ENCODE measurements at places on chromosomes 2 and 18. TPM values are rescaled to one million over a fixed set of nuclear protein-coding genes. Genes with fewer than 3 reads are reported as not detected.

GRCh38 chr2:112155331-112156151, 17.4 kb downstream of the FBLN7 start:
- H3K36me3 ChIP-seq = no peaks in the 10 kb centered on the region
- no peaks in the 10 kb centered on the region for H3K27me3 ChIP-seq
- H3K4me3 ChIP-seq = no peak overlapping the region
- no peak overlapping the region for H3K27ac ChIP-seq
- no peak for DNase-seq
- H3K4me1 ChIP-seq = no peaks in the 10 kb centered on the region

SLC11A1 gene
- 122 TPM for total RNA-seq

UGT1A8 gene
- not detected for total RNA-seq

MOGAT1 gene
- not detected for total RNA-seq

FEV gene
- total RNA-seq = not detected

- H3K27me3 ChIP-seq = no peaks in the 10 kb centered on the region
- no peak overlapping the region for H3K27ac ChIP-seq
- no peak for DNase-seq
- H3K4me1 ChIP-seq = no peaks in the 10 kb centered on the region
- H3K36me3 ChIP-seq = no peaks in the 10 kb centered on the region
These were observed 181.5 kb upstream of the ITGA4 start for GRCh38 chr2:181275643-181276070.

DNA sequence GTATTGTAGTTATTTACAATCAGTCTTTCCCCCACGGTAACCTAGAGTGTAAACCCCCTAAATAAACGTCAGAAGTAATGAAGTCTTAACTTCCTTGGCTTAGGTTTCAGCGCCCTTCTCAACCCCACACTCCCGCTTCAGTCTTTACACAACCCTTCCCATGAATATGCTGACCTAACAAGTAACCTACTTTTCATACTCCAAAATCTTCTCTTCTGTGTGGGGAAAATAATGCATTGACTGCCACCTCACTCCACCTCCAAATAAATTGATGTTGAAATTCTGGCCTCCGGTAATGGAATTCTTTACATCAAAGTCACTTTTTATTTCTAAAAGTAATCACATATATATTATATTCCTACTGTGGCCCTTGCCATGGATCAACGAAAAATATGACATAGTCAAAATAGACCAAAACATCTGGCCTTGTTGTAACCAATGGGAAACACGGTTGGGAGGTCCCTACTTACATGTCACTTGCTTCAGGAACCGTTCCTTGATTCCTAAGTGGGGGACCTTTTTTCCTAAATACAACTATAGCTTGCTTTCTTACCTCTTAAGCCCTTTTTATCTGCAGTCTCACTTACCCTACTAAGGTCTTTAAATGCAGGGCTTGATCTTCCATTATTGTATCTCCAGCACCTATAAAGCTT, 961 bp downstream of the GEN1 start:
- no peaks in the 10 kb centered on the region for H3K27me3 ChIP-seq
- H3K4me1 ChIP-seq = peaks cover 22% of the 10 kb centered on the region
- peak overlapping the region; percentile 89 for H3K4me3 ChIP-seq
- H3K36me3 ChIP-seq = no peaks in the 10 kb centered on the region
- DNase-seq = no peak

MYO5B gene
- total RNA-seq = 8.3 TPM

- no peak for DNase-seq
- no peak overlapping the region for H3K4me3 ChIP-seq
- no peak overlapping the region for H3K27ac ChIP-seq
- H3K36me3 ChIP-seq = no peaks in the 10 kb centered on the region
- no peaks in the 10 kb centered on the region for H3K27me3 ChIP-seq
These were observed 498.3 kb downstream of the RIT2 start for GRCh38 chr18:42617221-42617620.

C2orf66 gene
- total RNA-seq = not detected

GRCh38 chr18:72233106-72233505, 311.0 kb downstream of the CBLN2 start:
- DNase-seq = no peak
- no peaks in the 10 kb centered on the region for H3K4me1 ChIP-seq
- no peak overlapping the region for H3K4me3 ChIP-seq
- no peak overlapping the region for H3K27ac ChIP-seq
- no peaks in the 10 kb centered on the region for H3K27me3 ChIP-seq

DNA sequence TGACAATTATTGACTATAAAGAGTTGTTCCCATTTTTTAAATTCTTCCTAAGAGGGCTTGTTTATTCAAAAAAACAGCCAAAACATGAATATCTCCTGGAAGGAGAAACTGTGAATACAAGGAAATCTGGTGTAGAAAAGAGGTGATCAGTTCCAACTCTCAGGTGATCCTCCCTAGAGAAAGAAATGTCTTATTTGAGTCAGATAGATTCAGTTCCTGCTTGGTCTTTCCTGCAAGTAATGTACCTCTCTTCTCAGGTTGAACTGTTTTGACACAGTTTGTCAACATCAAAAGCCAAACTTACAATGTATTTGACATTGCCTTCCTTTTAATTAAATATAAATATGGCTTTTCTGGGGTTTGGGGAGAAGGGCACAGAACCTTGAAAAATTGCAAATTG, 567.4 kb downstream of the ARHGAP15 start:
- no peaks in the 10 kb centered on the region for H3K27me3 ChIP-seq
- no peak overlapping the region for H3K4me3 ChIP-seq
- peaks cover 25% of the 10 kb centered on the region for H3K4me1 ChIP-seq
- H3K36me3 ChIP-seq = no peaks in the 10 kb centered on the region
- H3K27ac ChIP-seq = no peak overlapping the region
- no peak for DNase-seq

AQP12A gene
- not detected for total RNA-seq

- DNase-seq = no peak
- no peak overlapping the region for H3K27ac ChIP-seq
- H3K36me3 ChIP-seq = no peaks in the 10 kb centered on the region
- no peaks in the 10 kb centered on the region for H3K4me1 ChIP-seq
- no peaks in the 10 kb centered on the region for H3K27me3 ChIP-seq
- H3K4me3 ChIP-seq = no peak overlapping the region
These were observed 56.8 kb downstream of the BIN1 start for GRCh38 chr2:127049927-127050802.

ACOXL gene
- not detected for total RNA-seq

- H3K27ac ChIP-seq = peak overlapping the region; percentile 70
- H3K27me3 ChIP-seq = no peaks in the 10 kb centered on the region
- peaks cover 21% of the 10 kb centered on the region for H3K4me1 ChIP-seq
- DNase-seq = no peak
- H3K36me3 ChIP-seq = no peaks in the 10 kb centered on the region
These were observed 405 bp downstream of the SOS1 start for GRCh38 chr2:39120521-39120770.

DNA sequence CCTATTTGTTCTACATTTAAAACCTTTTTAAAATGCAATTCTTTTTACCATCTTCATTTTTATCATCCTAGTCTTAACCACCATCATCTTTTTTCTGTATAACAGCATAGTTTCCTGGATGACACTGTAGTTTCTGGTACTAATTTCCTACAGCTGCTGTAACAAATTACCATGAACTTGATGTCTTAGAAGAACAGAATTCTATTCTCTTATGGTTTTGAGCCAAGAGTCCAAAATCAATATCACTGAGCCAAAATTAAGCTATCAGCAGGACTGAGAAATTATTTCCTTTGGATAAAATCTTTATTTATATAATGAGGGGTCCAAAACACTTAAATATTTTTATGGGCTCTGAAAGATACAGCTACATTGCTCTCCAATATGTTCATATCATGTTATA, 539.3 kb downstream of the METTL4 start:
- DNase-seq = no peak
- no peaks in the 10 kb centered on the region for H3K27me3 ChIP-seq
- H3K4me1 ChIP-seq = no peaks in the 10 kb centered on the region
- no peak overlapping the region for H3K4me3 ChIP-seq

- H3K27me3 ChIP-seq = no peaks in the 10 kb centered on the region
- H3K36me3 ChIP-seq = peaks cover 17% of the 10 kb centered on the region
- H3K4me3 ChIP-seq = no peak overlapping the region
- no peak for DNase-seq
- H3K4me1 ChIP-seq = no peaks in the 10 kb centered on the region
- H3K27ac ChIP-seq = no peak overlapping the region
These were observed 29.7 kb downstream of the C2orf42 start for GRCh38 chr2:70161069-70161534.

GRCh38 chr18:2874765-2875164, 28.0 kb downstream of the EMILIN2 start:
- H3K27me3 ChIP-seq = no peaks in the 10 kb centered on the region
- no peak overlapping the region for H3K4me3 ChIP-seq
- no peak for DNase-seq
- no peaks in the 10 kb centered on the region for H3K36me3 ChIP-seq

DNA sequence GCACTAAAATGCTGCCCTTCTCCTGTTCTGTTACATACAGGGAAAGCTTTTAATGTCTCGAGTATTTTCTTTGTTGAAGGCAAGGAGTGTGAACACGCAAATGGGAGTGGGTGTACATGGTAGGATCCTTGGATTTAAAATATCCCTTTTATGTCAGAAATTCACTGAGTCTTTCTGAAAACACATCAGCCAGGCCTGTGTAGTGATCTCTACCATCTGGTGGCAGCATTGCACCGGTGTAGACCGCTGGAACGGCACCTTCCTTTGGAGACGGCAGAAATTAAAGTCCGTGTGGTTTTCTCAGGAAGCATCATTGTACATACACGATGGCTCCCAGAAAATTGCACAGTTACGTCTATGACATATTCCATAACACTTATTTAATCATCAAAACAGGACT, 515.8 kb downstream of the GALR1 start:
- no peak for DNase-seq
- no peak overlapping the region for H3K4me3 ChIP-seq
- no peaks in the 10 kb centered on the region for H3K4me1 ChIP-seq
- no peaks in the 10 kb centered on the region for H3K36me3 ChIP-seq
- H3K27ac ChIP-seq = no peak overlapping the region
- H3K27me3 ChIP-seq = no peaks in the 10 kb centered on the region

GRCh38 chr2:38528008-38528442, 74.7 kb downstream of the HNRNPLL start:
- DNase-seq = no peak
- peak overlapping the region; percentile 67 for H3K4me3 ChIP-seq
- peaks cover 54% of the 10 kb centered on the region for H3K4me1 ChIP-seq
- peak overlapping the region; percentile 72 for H3K27ac ChIP-seq

DNA sequence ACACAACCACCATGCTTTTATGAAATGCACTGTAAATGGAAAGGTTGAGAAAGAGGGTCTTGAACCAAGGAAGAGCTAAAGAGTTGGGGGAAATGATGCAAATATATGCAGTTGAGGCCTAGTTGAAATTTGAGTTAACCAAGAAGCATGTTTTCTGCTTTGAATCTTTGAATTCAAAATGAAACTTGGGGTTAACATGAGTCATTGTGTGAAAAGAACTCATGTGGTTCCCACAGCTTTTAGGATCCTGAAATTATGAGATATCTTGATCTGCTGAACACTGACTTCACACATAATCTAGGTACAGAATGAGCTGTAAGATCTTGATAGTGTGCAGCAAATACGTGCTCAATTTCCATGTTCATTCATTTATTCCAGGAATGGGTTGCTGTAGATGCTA, 422.9 kb upstream of the TRIB2 start:
- no peaks in the 10 kb centered on the region for H3K4me1 ChIP-seq
- H3K36me3 ChIP-seq = no peaks in the 10 kb centered on the region
- DNase-seq = no peak
- H3K27ac ChIP-seq = no peak overlapping the region
- H3K4me3 ChIP-seq = no peak overlapping the region
- no peaks in the 10 kb centered on the region for H3K27me3 ChIP-seq

CCDC141 gene
- total RNA-seq = 2.4 TPM

- DNase-seq = no peak
- peaks cover 8% of the 10 kb centered on the region for H3K4me1 ChIP-seq
- H3K4me3 ChIP-seq = no peak overlapping the region
- peak overlapping the region; percentile 35 for H3K27ac ChIP-seq
These were observed 61.6 kb upstream of the ACYP2 start for GRCh38 chr2:54053830-54054229.

GRCh38 chr2:101476605-101477208, 1.8 kb upstream of the RFX8 start:
- no peaks in the 10 kb centered on the region for H3K27me3 ChIP-seq
- H3K4me1 ChIP-seq = peaks cover 4% of the 10 kb centered on the region
- no peak overlapping the region for H3K27ac ChIP-seq
- no peaks in the 10 kb centered on the region for H3K36me3 ChIP-seq
- H3K4me3 ChIP-seq = no peak overlapping the region
- DNase-seq = no peak

Measured in thoracic aorta (tissue), 2 donors.